ENCODE measurements at places on chromosomes 16 and 17.

GRCh38 chr16:27499659-27500055 is 50.1 kb downstream of the GTF3C1 start:
- DNase-seq = no peak

DNA sequence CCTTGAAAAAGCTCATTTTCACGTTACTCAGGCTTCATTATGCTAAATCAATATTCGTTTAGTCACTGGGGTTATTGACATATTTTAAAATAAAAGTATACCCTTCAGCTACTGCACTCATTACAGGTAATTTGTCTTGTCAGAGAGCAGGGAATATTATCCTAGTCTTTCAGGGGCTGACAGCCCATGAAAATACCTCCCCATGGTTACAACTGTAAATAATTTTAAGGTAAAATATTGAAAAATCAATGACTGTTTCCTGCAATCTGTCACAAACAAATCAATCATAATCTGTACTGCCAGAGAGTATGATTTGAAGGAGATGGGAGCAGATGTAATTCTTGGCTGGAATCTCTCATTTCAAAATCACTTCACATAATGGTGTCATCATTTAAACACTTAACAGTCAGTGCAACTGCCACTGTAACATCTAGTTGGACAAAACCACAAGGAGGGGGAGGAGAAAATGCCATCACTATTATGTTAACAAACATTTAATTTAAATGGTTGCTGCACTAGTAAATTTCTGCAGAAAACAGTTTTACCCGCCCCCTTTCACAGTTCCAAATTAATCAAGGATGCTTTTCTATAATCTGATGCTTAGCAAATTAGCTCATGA is 9.3 kb upstream of the IRX5 start:
- DNase-seq = no peak

DNA sequence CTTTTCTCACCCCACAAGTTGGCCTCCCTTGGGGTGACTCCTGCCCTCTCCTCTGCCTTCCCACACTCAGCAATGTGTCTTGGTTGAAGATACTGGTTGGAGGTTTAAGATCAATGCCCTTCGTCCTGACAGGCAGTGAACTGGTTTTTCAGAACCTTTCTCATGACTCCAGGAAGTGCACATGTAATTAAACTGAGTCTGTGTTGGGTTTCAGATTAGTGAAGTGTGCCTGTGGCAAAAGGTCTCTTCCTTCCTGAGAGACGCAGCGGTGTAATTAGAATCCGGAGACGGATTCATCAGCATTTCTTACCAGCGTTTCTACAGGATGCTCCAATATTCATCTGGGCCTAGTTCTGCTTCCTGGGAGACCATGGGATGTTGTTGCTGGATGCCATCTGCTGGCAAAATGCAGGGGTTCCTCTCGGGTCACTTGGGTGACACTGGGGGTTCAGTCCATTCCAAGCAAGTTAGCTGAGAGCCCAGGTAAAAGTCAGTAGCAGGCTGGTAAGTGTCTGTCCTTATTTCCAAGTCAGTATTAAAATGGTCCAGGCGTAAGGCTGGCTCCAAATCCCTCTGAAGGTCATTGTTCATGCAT is 233.3 kb downstream of the XYLT1 start:
- no peak for DNase-seq

GRCh38 chr16:51473091-51473490 is 322.0 kb upstream of the SALL1 start:
- no peak for DNase-seq

- DNase-seq = no peak
Measured at GRCh38 chr16:30644334-30644830, 6.4 kb upstream of the PRR14 start.

GRCh38 chr17:37698132-37698910 is 46.5 kb downstream of the HNF1B start:
- DNase-seq = no peak

DNA sequence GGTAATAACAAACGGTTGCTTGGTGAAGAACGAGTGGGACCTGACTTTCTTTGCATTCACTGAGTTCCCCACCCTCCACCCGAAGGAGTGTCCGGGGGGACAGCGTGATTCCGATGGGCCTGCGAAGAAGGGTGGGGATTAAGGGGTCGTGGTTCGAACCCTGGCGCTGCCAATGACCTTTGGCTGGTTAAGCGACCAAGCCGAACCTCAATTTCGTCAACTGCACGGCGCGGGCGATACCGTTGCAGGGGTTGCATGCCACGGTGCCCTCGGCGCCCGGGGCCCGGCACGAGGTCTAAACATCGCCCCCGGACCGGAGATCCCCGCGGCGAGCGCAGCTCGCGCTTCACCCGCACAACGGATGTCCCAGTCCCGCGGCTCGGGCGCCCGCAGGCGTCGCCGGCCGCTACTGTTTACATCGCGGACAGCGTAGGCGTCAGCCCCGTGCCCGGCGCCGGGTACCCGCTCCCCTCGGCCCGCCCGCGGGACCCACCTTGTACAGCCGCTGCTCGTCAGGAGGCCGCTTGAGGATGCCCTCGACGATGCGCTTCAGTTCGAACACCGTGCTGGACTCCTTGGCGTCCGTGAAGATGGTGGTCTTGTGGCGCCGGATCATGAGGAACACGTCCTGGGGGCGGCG is 460 bp downstream of the ELOB start:
- no peak for DNase-seq

GRCh38 chr16:58197314-58198012 is 443 bp downstream of the CSNK2A2 start:
- DNase-seq = no peak

DNA sequence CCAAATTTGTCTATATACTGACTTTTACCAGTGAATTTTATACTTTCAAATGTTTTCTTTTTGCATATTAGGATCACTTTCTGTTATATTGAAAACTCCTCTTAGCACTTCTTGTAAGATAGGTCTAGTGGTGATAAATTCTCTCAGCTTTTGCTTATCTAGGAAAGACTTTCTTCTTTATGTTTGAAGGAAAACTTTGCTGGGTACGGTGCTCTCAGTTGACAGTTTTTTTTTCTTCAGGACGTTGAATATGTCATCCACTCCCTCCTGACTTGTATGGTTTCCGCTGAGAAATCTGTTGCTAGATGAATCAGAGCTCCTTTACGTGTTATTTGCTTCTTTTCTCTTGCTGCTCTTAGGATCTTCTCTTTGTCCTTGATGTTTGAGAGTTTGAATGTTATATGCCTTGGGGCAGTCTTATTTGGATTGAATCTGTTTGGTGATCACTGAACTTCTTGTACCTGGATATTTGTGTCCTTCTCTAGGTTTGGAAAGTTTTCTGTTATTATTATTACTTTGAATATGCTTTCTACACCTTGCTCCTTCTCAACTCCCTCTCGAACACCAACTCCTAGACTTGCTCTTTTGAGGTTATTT is 44.0 kb upstream of the NACA2 start:
- DNase-seq = no peak

DNA sequence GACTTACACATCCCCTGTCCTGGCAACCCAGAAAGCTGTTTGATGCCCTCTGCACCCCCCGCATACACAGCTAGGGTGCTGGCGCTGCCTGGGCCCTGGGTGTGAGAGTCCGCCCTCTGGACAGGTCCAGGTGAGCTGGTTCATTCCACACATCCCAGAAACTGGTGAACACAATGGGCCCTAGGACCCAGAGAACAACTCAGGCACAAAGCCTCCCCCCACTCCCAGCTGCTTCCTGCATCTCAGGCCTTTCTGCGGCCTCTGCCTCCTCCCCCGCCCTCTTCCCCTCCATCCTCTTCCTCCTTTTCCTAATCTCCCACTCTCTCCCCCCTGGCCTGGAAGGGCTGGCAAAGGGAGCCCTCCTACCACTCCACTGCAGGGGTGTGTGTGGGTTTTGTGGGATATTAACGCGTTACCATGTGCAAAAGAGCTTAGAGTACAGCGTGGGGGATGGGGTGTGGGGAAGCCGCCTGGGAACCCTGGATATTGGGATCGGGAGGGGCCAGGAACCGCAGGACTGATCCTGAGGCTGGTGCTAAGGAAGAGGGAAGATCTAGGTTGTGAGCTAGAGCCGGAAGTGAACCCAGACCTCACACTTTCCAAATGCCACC is 1.6 kb upstream of the PPP1R9B start:
- DNase-seq = no peak

DNA sequence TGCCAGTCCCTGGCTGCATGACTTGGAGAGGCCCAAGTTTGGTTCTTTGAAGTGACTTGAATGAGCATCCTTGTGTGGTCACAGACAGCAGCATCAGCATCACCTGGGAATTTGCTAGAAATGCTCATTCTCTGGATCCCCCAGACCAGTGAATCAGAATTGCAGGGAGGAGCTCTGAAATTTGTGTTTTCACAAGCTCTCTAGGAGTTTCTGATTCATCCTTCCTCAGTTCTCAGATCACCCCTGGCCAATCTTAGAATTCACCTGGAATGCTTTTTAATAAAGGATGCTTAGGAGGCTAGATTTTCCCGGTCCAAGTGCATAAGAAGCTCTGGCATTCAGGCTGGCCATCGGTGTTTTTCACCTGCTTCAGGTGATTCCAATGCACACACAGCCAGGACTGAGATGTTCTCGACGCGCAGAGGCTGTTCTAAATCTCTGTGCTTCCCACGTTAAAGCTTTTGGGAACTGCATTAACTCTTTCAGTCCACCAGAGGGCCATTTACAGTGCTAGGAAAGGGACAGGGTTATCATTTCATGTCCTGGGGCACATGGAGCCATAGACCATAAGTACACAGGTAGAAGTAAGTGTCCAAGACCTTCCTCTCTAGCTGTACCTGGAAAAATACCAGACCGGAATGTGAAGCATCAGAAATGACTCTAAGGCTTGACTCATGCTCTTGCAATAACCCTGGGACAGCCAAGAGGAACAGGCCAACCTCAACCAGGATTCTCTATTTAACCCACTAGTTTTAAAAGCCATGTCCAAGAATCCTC is 85.7 kb upstream of the XYLT1 start:
- DNase-seq = no peak

DNA sequence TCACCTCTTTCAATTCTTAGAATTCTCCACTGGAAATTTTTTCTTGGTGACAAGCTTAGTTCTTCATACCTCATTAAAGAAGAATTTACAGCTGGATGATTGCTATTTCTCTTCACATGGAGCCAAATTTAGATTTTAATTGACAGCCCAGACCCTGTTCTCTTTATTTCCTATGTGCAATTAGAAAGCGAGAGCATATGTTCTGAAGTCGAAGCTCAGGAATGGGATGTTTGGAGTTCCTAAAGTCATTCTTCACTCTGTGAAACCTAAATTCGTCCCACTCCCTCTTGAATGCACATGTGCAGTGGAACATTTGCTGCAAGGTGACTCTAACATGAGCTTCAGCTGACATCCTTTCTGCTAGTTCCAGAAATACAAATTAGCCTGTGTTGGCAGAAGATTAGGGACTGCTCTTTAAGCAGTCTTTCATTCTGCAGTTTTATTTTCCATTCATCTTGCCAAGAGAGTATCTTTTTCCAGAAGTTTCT is 129.3 kb upstream of the KCNJ16 start:
- DNase-seq = no peak

DNA sequence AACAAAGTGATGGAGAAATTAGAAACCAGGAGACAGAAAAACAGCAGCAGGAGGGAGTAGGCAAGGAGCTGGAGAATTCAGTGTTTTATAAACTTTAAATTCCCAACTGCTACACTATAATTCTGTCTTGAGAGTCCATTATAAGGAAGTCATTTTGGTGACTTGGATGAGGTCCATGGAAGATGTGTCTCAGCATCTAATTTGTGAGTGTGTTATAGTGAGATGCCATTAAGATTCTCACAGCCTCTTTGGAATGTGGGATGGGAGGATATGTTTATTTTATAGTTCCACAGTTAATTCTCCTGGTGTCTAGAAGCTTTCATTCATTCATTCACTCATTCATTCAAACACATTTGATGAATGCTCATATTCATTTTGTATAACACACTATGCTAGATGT is 206.0 kb upstream of the MYOCD start:
- no peak for DNase-seq

DNA sequence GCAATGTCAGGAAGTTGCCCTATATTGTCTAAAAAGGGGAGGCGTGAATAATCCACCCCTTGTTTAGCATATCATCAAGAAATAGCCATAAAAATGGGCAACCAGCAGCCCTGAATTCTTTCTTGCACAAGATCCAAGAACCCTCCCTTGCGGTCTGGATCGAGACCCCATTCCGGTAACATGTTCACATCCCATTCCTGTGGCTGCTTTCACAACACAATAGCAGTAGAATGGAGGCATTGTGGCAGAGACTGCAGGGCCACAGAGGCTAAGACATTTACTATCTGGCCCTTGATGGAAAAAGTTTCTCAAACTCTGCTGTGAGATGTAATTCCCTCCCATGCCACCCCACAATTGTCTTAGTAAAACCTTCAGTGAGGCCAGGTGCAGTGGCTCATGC is 73.2 kb downstream of the RMI2 start:
- no peak for DNase-seq

DNA sequence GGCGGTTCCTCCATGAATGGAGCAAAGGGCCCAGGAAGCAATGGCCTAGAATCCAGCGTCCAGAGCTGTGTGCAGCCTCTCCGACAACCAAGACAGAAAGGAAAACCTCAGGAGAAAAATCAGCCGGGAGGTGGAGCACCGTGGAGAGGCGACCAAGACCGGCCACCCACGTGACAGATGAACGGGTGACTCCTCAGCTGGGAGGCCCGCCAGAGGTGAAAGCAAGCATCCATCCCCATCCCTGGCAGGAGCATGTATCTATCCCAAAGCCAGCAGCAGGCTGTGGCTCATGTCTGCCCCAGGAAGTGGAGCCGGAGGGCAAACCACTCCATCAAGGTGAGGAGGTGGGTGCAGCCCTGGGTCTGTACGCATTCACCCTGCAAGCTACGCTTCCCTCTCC is 52.1 kb downstream of the FOXL1 start:
- no peak for DNase-seq

- DNase-seq = no peak
Measured at GRCh38 chr16:55000595-55000994, 69.9 kb downstream of the IRX5 start.

All from suprapubic skin (tissue), 4 donors.